ENCODE measurements at places on chromosomes 5 and 9. TPM values are rescaled to one million over a fixed set of nuclear protein-coding genes. Genes with fewer than 3 reads are reported as not detected.

HMHB1 gene
- not detected for total RNA-seq

DRD1 gene
- not detected for total RNA-seq

OR13C5 gene
- not detected for total RNA-seq

FUT7 gene
- 0.09 TPM for total RNA-seq

RNF180 gene
- not detected for total RNA-seq

CENPH gene
- 40.7 TPM for total RNA-seq
